ENCODE measurements at places on chromosomes 5 and 9.

- no peak for DNase-seq
These were observed 23.2 kb upstream of the STXBP1 start for GRCh38 chr9:127588740-127589506.

DNA sequence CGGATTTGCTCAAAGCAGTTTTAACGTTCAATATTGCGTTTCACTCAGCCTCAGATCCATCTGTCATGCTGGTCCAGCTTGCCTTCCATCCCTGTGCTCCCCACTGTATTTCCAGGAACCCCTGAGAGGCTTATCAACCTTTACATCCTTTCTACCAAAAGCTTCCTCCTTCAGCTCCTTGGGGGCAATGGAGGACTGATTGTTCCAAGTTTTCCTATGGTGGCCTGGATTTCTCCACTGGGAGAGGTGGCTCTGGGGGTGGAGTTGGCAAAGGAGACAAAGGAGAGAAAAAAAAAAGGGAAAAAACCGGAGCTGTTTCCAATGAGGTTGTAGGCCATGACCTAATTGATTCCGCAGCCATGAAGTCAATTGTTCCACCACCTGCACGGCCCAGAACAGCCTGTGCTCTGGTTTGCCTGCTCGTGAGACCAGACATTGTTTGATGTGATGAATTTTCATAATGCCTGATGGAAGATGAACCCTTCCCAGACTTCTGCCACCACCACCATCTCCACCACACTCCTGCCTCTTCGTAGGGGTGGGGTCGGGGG is 54.1 kb downstream of the ABLIM3 start:
- no peak for DNase-seq

DNA sequence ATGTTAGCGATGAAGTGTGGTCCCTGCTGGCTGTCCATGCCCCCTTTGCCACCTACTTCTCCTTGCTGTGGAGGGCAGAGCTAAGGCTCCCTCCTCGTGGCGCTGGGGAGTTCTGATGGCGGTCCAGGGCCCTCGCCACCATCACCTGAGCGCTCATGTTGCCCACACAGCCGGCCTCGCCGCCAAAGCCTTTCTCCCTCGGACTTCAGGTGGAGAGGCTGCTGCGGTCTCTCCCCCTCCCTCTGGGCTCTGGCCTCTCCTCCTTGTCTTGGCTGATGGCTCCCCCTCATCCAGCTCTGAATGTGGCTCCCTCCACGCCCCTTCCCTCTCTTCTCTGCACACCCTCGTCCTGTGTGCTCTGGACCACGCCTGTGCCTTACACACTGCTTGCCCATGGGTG is 14.5 kb upstream of the LPCAT1 start:
- peak; percentile 58 for DNase-seq

GRCh38 chr5:56951946-56952691 is at the start of gene MIER3:
Gene MIER3, minus strand, starts transcription at chr5:56952123. Its CDS starts 21 bp downstream, at chr5:56952102.
- DNase-seq, result peak; percentile 88

- DNase-seq, result peak; percentile 81
These were observed 265.8 kb downstream of the MLLT3 start for GRCh38 chr9:20356403-20357036.

- no peak for DNase-seq
These were observed 203.1 kb downstream of the PIK3R1 start for GRCh38 chr5:68418680-68419079.

GRCh38 chr9:116124472-116125040 is 29.0 kb upstream of the PAPPA start:
- no peak for DNase-seq

- no peak for DNase-seq
These were observed 141.1 kb upstream of the RASEF start for GRCh38 chr9:83204047-83204446.

DNA sequence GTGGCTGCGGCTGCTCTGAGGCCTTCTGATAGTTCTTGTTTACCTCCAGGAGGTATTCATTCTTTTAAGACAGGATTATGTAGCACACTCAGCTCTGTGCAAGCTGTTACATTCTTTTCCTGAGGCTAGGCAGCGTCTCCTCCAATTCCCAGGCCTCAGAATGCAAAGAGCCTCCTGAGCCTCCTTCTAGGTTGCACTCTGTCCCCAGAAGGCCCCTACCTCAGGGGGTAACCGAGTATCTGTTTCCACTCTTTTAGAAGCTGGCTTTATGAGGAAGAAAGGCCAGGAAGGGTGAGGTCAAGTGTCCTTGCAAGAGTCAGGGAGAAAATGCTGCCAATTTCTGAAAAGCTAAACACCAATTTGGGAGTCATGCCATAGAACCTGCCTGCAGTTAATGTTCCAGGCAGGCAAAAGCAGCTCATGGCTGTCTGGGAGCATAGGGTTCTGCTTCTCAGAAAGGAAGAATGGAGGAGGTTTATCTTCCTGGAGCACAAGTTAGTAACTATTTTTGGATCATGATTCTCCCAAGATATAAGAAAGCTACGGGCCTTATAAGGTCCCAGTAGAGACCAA is 178.9 kb downstream of the SEMA6A start:
- DNase-seq, result no peak

DNA sequence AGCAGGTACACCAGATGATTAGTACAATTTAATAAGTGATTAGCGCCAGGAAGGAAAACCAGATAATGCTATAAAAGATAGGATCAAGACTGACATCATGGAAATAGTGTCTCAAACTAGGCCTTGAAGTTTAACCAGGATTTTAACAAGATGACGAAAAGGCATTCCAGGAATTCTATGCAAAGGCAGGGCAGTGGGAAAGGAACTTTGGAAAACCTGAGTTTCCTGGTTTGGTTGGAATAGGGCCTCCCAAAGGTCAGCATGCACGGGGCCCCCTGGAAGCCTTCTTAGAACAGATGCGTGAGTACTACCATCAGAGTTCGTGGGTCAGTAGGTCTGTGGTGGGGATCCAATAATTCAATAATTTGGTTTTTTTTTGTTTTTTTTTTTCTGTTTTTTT is 935.2 kb upstream of the DMAC1 start:
- no peak for DNase-seq

- no peak for DNase-seq
These were observed 337.0 kb downstream of the PLK2 start for GRCh38 chr5:58122848-58123392.

- no peak for DNase-seq
These were observed 54.4 kb downstream of the ENTREP1 start for GRCh38 chr9:69379270-69379982.

DNA sequence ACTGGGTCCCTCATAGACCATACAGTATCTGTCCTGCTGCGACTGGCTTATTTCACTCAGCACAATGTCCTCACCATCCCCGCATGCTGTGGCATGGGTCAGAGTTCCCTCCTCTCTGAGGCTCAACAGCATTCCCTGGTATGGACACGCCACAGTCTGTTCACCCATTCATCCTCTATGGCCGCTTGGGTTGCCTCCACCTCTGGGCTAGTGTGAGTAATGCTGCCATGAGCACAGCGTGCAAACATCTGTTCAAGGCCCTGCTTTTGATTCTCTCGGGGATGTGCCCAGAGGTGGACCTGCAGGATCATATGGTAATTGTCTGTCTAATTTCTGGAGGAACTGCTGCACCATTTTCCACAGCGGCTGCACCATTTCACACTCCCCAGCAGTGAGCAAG is 5.5 kb upstream of the FBP2 start:
- DNase-seq, result no peak

- no peak for DNase-seq
These were observed 211.6 kb downstream of the DTWD2 start for GRCh38 chr5:118776755-118777154.

DNA sequence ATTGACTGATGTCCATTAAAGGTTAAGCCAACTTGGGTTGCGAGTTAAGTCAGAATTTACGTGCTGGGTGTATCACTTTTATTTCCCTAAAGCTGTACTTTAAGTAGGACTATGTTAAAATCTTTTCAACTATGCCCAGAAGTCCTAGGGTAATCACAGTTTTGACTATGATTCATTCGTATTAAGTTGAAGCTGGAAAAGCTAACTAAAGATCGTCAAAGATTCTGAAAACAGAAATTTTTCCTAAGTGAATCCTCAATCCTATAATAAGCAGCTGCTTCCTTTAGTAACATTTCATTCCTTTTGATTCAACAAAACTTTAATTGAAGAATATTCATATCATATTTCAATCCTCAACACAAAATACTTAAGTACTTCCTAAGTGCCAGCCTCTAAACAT is 460.4 kb downstream of the ACTL7B start:
- DNase-seq, result no peak

- no peak for DNase-seq
These were observed 151.9 kb upstream of the CLINT1 start for GRCh38 chr5:158010831-158011230.

GRCh38 chr9:127698985-127699670 is 7.7 kb upstream of the CFAP157 start:
- peak; percentile 99 for DNase-seq

GRCh38 chr9:119289740-119290433 is 79.3 kb downstream of the BRINP1 start:
- DNase-seq, result no peak

GRCh38 chr5:98214240-98215051 is 559.0 kb upstream of the RGMB start:
- no peak for DNase-seq

- DNase-seq, result no peak
These were observed 120.6 kb downstream of the HMHB1 start for GRCh38 chr5:143932584-143932983.

DNA sequence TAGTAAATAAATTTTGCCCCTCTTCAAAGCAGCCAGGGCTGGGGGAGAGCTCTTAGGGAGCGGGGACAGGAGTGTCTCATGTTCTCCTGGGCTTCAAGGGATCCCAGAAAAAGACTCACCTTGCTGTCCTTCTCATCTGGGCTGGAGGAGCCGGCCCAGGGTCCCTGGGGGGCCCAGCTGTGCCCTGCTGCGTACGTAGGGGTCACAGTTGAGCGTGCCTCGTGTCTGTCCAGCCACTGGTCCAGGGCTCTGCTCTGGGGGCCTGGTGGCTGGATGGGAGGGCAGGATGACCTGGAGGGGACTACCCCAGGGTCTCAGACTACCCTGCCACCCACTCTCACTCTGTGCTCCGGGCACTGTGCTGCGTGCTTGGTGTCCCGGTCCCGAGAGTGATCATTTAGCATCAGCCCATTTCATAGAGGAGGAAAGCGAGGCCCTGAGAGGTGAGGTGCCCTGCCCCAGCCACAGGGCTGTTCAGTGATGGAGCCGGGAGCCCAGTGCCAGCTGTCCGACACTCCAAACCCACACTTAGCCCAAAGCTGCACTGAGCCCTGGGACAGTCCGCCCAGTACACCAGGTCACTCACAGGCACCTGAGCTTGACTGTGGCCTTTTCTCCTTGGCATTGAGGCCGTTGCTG is 26.2 kb upstream of the TDRD7 start:
- DNase-seq, result no peak

DNA sequence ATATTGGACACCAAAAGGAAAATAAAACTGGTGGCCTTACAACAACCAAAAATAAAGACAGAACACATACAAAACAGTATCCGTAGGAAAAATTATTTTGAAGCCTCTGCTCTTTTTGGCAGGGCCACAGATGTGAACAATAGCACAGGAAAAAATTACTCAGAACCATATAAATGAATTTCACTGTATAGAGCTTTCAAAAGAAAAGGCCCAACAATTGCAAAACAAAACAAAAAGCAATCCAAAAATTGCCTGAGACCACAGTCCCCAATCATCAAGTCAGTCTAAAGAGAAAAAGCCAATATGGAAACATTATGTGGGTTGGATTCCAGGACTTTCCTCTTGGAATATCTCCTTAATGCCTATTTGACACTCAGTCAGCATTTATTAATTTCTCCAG is 243.8 kb downstream of the CEMIP2 start:
- no peak for DNase-seq

- DNase-seq, result no peak
These were observed 22.1 kb upstream of the TCERG1 start for GRCh38 chr5:146425023-146425422.

DNA sequence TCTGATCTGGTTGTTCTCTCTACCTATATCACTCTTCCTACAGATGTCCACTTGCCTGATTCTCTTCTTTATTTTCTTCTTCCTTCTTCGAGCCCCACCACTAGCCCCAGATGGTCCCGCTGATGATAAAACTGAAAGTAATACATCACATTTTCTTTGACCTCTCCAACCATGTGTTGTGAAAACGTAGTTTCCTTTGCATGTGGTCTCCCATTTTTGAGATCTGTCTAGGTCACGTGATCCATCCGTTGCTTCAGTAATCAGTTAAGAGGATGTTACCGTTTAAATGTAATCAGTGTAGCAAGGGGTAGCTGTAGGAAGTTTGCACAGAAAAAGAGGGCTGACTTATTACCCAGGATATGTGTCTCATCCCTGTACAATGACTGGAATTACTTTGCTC is 426.3 kb upstream of the TLE4 start:
- no peak for DNase-seq

DNA sequence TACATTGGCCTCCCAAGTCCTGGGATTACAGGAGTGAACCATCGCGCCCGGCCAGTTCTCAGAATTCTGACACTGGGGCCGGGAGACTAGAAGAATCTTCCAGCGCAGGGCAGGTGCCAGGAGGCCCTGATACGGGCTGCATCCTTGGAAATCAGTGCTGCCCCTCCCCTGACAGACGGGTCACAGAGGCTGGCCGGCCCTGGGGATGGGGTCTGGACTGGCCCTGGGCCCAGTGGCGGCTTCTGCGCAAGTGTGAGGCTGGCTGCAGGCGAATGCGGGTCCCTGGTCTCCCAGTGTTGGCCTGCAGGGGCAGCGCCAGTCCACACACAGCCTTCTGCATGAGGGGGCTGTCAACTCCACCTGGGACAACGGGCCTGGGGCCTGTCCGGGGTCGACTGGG is 831 bp upstream of the TBC1D9B start:
- no peak for DNase-seq

DNA sequence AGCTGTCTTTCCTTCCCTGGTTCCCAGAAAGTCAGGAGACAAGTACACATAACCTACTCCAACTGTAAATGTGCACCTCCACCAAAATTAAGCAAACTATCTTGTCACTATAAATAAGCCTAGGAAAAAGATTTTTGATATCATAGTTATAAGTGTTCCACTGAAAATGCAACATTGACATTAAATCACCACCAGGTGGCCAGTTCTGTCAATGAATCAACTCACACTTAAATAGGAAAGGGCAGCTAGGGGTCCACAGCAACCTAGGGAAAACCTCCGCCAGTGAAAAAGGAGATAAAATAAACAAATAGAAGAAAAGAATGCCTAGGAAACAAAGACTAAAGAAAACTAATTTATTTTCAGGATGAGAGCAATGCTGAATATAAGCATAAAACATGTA is 243.0 kb upstream of the PTPRD start:
- no peak for DNase-seq

GRCh38 chr5:172853355-172853975 is 19.4 kb downstream of the ERGIC1 start:
- no peak for DNase-seq

GRCh38 chr5:9456435-9457042 is 89.3 kb downstream of the SEMA5A start:
- no peak for DNase-seq

- DNase-seq, result no peak
These were observed 182.2 kb upstream of the TARS1 start for GRCh38 chr5:33258553-33258952.

DNA sequence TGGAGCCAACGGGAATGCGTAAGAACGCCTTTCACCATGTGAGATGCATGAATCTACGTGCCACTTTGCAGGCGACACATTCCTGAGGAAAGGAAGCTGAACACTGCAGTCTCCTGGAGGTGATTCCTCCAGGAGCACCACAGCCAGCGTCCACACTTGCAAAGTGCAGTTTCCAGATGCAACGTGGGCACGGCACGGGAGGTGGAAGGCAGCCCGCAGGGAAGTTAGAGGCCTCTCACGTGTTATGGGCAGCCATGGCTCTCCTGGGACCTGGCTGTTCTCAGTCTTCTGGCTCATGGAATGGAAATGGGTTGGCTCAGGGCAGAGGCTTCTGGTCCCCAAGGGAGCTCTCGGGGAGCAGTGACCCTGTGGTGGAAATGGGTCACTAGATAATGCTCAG is 381.0 kb upstream of the IRX4 start:
- DNase-seq, result peak; percentile 26
